LNCaP clone FGC (cell line): ENCODE measurements at places on chromosomes 2 and 18.

DNA sequence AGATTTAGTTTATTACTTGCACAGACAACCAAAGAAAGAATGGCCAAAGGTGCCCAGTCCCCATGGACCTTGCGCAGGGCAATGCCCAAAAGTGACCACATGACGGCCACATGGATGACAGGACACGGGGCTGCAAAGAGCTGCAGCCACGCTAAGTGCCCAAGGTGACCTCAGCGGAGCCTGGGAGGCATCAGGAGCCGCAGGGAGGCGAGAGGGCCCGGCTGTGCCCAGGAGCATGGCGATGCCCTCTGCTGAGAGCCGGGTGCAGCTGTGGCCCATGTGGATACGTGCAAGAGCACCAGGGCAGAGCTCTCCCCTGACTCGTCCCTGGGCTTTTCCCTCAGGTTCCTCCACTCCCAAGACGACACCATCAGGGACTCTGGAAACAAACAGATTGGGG lies 14.7 kb downstream of the HES6 start:
- no peak for DNase-seq

GRCh38 chr2:42324244-42324643 lies 36.8 kb downstream of the COX7A2L start:
- no peak for DNase-seq

DNA sequence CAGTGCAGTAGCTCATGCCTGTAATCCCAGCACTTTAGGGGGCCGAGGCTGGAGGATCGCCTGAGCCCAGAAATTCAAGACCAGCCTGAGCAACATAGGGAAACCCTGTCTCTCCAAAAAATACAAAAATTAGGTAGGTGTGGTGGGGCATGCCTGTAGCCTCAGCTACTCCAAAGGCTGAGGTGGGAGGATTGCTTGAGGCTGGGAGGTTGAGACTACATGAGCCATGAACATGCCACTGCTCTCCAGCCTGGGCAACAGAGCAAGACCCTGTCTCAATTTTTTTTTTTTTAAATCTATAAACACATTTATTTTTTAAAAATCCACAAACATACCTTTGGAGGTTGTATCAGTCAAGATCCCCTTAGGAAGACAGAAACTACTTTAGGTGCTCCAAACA lies 326.3 kb downstream of the EPHA4 start:
- no peak for DNase-seq

GRCh38 chr18:22977847-22978701 lies 44.9 kb downstream of the RBBP8 start:
- no peak for DNase-seq

DNA sequence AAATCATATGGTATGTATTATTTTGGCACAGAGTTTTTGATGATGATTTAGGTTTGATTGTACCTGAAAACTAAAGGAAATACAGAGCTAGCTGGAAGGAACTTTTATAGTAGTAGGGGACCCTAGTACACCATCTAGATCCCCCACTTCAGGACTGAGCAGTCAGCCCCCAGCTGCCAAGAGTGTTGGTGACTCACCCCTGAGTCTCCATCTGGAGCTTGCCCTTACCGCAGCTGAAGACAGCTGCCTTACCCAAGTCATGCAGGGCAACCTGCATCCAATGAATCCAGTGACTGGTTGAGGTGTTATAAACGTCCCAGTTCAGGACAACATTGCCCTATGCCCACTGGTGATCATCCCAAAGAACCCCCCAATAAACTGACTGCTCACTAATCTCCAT lies 15.3 kb downstream of the PMS1 start:
- DNase-seq = no peak

DNA sequence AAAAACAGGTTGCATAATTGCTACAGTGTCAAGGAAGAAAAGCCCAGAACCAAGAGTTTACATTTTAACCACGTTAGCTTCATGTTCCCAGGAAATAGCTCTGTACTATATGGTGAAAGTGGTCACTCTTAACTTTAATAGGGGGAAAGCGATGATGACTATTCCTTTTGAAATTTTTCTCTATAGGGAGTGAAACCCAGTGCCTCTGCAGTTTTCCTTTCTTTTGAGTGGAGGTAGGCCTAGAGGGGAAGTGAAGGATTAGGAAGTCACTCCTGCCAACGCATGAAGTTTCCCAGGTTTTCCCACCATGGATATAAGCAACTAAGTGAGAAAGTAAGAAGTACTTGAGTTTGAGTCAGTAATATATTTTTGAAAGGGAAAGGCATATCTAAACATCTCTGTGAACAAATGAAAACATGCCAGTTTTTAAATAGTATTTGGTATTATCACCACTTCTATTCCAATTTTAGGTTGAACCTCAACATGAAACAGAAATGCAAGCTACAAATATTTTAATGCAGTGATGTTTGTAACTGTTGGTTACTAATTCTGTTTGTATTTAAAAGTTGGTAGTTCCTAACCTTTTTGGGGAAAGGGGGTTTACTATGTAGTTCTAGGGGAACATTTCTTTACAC lies 91.9 kb downstream of the VRK2 start:
- no peak for DNase-seq

DNA sequence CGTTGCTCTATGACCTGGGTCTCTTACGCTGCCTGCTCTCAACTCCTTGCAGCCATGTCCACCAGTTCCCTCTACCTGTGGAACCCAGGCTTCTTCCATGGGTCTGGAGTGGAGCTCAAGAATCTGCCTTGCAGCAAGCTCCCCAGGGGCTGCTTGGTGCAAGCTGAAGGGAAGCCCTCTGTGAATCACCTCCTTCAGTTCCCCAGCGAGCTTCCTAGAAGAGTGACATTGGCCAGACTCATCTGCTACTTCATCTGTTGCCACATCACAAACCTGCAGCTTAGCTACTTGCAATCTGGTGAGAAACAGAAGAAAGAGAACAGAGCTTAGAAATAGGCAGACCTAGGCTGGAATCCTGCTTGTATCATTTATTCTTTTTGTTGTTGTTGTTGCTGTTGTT lies 9.8 kb upstream of the EFR3B start:
- DNase-seq = no peak

DNA sequence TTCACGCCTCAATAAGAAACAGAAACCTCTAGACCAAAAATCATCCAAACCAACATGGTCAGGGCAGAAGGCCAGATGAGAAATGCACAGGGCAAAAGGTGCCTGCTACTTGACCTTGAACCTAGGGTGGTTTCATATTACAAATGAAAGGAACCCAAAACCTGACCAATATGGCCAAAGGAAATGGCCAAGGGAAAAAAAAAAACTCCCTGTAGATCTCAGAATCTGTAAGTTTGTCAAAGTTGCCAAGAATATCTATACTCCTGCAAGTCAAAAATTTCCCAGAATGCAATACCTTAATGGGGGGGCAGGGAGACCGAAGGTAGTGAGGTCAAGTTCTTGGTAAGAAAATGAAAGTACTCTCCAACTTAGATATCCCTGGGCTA lies 47.2 kb downstream of the HIBCH start:
- DNase-seq = no peak

- DNase-seq = no peak
These were observed 1.3 kb downstream of the NYAP2 start for GRCh38 chr2:225400546-225401400.
